Breast epithelium (tissue), 4 donors: ENCODE measurements at places on chromosomes 7 and 10. TPM values are rescaled to one million over a fixed set of nuclear protein-coding genes. Genes with fewer than 3 reads are reported as not detected.

GRCh38 chr7:43439631-43440401 is 143.1 kb upstream of the STK17A start:
- no peak for DNase-seq

The MYL10 gene
- total RNA-seq = not detected

The STEAP2 gene
- total RNA-seq = 14.4 TPM

GRCh38 chr7:114930829-114931655 is 9.1 kb downstream of the MDFIC start:
- no peak for DNase-seq

GRCh38 chr10:101762736-101763135 is 13.2 kb downstream of the FGF8 start:
- no peak for DNase-seq

The PDE1C gene
- total RNA-seq = 18.7 TPM

The TAS2R4 gene
- 1.9 TPM for total RNA-seq

DNA sequence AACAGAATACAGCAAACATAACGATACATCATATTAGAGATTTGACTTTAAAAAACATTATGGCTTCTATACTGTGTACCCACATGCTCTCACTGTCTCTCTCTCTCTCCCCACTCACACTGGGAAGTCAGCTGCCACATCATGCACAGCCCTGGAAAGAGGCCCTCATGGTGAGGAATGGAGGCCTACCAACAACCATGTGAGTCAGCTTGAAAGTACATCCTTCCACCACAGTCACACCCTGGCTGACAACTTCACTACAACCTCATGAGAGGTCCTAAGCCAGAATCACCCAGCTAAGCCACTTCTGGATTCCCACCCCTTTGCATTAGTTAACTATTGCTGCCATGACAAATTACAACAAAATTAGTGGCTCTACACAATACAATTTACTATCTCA is 23.3 kb upstream of the GPR22 start:
- no peak for DNase-seq

The LRGUK gene
- 1.6 TPM for total RNA-seq

GRCh38 chr10:3362394-3362793 is 189.8 kb upstream of the PITRM1 start:
- DNase-seq = no peak

DNA sequence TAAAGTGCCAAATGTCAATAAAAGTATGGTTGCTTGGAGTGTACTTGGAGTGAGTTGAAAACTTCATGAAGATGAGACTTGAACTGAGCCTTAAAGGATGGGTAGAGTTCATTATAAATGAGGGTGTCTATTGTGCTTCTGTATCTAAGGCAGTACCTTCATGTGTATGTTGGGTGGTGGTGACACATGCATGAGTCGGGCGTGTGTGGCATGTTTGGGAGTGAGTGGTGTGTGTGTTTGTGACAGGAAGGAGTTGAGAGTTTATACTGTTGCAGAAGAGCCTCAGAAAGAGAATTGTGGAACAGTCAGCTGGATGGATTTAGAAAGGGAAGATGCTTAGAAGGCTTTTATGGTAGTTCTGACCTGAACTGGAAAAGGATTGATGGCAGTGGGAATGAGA is 6.0 kb upstream of the ZRANB1 start:
- DNase-seq = no peak

DNA sequence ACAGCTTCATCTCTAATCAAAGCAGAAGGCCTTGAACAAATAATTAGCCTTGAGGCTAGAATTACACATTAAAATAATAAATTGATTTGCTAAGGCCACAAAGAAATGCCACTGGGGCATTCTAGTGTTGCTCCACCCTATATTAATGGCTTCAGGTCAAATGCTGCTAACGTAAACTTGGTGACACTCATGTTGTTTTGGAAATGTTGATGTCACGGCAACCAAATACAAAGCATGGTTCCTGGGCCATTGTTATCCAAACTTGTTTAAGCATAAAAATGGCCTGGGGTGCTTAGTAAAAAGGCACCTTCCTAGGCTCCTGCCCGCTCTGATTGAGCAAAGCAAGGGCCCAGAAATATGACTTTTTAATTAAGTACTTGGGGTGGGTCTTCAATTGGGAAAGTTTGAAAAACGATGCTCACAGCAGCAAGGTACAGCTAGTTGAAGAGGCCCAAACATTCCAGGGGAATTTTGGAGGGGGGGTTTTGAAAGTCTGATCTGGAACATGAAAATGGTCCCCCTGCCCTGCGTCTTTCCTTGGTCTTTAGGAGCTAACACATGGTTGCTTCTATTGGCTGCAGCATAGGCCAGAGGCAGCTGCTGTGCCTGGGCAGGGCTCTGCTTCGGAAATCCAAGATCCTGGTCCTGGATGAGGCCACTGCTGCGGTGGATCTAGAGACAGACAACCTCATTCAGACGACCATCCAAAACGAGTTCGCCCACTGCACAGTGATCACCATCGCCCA is 67.8 kb downstream of the ABCC2 start:
- no peak for DNase-seq

GRCh38 chr7:46135557-46135956 is 214.5 kb upstream of the IGFBP3 start:
- DNase-seq = no peak

DNA sequence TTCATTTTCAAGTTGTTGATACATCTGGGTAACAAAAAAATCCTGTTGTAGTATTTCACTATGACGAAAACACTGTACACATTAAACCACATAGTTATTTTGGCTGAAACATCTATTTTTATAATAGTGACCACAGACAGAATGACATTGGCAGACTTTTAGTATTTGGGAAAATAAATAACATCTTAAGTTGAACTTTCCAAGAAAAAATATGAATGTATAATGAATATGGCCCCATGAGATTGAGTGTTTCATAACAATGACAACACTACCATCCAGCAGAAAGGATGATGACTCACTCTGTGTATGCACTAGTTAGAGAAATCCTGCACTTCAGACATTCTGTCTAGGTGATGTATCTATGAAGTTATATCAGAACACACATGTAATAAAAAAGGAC is 118.1 kb downstream of the SEMA3D start:
- no peak for DNase-seq

The CFAP58 gene
- total RNA-seq = 0.88 TPM

GRCh38 chr7:157404845-157405481 is 68.2 kb downstream of the DNAJB6 start:
- peak; percentile 65 for DNase-seq

GRCh38 chr7:51314726-51315125 is 1.9 kb downstream of the COBL start:
- no peak for DNase-seq

GRCh38 chr7:289209-289755 is 688 bp upstream of the FOXL3 start:
- no peak for DNase-seq

DNA sequence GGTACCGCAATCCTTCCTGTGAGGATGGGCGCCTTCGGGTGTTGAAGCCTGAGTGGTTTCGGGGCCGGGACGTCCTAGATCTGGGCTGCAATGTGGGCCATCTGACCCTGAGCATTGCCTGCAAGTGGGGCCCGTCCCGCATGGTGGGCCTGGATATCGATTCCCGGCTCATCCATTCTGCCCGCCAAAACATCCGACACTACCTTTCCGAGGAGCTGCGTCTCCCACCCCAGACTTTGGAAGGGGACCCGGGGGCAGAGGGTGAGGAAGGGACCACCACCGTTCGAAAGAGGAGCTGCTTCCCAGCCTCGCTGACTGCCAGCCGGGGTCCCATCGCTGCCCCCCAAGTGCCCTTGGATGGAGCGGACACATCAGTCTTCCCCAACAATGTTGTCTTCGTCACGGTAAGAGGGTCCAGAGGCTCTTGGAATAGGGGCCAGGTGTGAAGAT is 1.7 kb downstream of the MEPCE start:
- DNase-seq = no peak

The MMP21 gene
- total RNA-seq = not detected

DNA sequence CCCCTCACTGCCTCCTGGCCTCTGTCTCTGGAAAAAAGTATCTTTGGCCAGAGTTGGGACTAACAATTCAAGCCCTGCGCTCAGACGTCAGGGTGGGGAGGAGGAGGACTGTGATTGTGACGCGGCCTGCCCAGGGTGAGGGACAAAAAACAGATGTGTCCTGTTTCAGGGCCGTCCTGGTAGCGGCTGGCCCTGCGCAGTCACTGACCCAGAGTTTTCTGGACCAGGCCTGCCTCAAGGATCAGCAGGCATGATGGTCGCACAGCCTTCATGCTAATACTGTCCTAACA is 110.1 kb downstream of the CYTH3 start:
- DNase-seq = no peak
